ENCODE measurements at places on chromosomes 6 and 20.

DNA sequence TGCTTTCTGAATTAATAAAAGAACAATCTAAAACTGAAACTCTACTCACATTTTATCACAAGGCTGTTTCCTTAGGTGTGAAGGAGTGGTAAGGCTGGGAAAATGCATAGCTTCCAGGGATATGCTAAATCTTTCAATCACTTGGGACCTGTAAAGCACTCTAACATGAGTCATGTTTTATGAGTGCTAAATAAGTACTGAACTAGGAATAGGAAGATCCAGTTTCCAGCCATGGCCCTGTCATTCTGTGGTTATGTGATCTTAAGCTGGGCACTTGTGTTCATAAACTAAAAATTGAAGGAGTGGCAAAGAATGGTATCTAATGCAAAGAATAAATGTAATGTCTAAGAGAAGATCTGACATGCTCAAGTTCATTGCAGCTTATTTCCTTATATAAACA, 6.1 kb upstream of the TMEM200A start:
- no peak for DNase-seq

GRCh38 chr6:119170447-119171087, 92.1 kb upstream of the FAM184A start:
- DNase-seq, result no peak

DNA sequence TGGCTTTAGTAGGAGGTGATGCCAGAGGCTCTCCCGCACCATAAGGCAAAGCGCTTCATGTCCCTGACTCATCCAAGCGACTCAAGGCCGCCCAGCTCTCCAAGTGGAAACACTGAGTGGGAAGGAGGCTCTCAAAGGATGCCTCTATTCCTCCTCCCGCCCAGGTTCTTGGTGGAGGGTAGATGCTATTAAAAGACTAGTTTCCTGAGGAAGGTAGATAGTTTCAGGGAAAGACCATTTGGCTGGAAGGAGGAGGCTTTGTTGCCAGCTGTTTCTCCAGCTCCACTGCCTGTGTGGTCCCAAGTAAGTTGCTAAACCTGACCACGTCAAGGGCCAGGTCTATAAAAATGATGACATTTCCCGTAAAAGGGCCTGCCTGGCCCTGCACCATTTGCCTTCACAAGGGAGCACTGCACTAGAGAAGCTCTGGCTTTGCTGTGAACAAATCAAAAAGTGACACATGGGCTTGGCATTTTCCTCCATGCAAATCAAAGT, 48.2 kb downstream of the GMDS start:
- no peak for DNase-seq

DNA sequence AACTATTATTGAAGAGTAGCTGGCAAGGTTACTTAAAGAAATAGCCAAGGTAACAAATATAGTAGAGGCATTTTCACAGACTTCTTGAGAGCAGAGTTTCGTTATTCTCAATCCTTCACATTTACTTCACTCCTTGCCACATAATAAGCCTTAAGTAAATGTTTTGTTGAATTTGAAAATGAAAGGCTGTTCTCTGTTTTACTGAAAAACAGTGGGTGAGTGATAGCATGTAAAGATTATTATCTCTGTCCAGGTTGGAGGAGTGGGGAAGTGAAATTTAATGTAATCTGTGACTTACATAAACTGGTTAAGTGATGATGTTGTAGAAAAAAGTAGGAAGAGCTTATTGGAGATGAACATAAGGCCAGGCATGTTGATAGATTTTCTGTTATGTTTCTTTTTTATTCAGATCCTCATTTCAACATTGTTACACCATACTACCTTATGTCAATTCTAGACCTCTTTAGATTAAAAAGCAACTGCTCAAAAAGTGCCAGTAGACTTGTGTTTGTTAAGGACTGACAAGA, 55.0 kb downstream of the QKI start:
- no peak for DNase-seq

- DNase-seq, result no peak
These were observed 21.6 kb upstream of the TULP4 start for GRCh38 chr6:158290659-158291058.

DNA sequence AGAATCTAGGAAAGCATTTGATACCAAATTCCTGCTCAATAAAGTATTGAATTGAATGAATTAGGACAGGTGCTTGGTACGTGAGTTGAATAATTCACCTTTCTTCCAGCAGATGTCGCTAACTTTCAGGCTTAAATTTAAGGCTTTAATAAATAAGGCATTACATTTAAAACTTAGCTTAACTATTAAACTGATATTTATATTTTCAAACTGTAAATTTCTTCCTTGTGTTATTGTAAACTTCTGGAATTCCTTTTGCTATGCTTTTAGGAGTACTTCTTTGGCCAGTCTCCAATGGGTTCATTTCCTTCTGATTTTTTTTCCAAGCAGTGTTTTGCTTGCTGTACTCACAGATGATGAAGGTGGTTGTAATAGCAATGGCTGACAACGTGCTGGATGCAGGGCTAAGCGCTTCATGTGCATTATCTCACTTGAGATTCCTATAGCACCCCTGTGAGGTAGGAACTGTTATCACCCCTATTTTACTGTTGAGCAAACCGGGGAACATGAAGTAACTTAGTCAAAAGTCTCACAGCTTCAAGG, 71.3 kb upstream of the SLC2A12 start:
- no peak for DNase-seq

GRCh38 chr6:16199804-16200203, 38.6 kb upstream of the GMPR start:
- DNase-seq, result no peak

DNA sequence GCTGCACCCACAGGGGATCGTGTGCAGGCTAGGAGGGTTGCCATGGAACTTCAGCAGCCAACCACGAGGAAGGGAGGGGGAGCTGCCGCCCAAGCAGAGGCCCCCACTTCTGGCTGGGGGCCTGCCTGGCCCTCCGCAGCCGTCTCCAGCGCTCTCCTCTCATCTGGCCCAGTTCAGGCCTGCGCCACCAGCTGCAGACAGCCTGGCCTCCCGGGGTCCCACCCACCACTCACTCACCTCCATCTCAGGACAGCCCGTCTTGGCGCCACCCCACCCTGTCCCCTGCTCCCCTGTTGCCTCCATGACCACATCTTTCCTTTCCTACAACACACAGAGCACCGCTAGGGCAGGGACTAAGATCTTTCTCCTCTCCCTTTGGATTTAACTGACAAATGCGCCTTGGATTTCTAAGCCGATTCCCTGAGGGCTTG, 98.7 kb downstream of the ANKRD60 start:
- no peak for DNase-seq

DNA sequence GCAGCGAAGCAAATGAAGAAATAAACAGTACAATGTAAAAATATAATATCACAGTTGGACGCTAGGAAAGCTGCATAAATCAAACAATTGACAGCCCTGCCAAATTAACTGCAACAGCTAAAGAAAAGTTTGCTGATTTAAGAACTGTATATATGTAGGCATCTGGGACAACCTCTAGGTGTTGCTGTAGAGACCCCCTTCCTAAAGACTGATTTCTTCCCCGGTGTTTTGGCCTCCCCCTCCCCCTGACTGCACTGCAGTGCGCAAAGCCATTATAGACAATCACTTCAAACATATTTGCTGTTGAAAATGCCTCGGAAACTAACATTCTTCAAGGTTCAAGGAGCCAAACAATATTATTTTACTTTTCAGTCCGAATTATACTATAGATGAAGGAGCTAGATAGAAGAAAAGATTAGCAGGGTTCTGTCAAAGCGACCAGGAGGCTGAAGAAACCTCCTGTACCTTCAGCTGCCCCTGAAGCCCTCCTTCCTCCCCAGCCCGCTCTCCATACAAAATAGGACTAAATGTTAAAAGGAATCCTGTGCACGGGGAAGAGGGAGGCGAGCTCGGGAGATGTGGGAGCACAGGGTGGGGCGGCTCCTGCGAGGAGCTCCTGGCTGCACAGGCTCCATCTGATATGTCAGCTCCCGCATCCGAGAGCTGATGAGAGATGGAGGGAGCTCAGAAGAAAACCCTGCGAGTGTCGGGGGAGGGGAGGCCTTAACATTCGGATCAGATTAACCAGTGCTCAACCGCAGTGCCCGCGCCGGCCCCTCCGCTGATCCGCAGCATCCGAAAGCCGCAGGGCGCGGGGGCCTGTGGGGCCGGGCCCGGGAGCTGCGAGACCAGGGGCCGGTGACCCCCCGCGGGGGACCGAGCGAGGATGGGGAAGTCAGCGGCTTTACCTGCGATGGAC, 822 bp downstream of the ELOVL4 start:
- DNase-seq, result no peak

- DNase-seq, result no peak
These were observed 24.2 kb downstream of the TBC1D7 start for GRCh38 chr6:13304101-13304500.

DNA sequence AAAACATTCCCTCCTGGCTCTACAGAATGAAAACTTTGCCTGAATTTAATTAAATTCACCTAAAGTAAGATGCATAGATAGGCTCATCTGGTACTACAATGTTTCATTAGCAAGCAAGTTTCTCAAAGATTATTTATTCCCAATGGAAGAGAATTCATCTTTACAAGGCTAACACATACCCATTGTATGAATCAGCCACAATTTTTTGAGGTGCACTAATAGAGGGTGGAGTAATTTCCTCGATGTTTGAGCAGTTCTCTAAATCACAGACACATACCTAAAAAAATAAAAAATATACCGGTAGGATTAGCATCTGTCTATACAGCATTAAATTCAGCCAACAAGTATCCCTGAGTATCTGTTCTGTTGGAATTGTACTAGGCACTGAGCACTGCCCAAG, 32.7 kb downstream of the ROS1 start:
- DNase-seq, result no peak
